ENCODE measurements at places on chromosomes 6 and 20. TPM values are rescaled to one million over a fixed set of nuclear protein-coding genes. Genes with fewer than 3 reads are reported as not detected.

The SMOC2 gene
- 0.47 TPM for total RNA-seq

The SH3BGRL2 gene
- 6.4 TPM for total RNA-seq

The ELOVL2 gene
- total RNA-seq: 7.1 TPM

The AKIRIN2 gene
- 6.2 TPM for total RNA-seq

The LYRM2 gene
- 25.1 TPM for total RNA-seq

The TRIM40 gene
- total RNA-seq: not detected

The BMP6 gene
- not detected for total RNA-seq

The GMPR gene
- 64.3 TPM for total RNA-seq

The SLC22A2 gene
- not detected for total RNA-seq

The PBX2 gene
- total RNA-seq: 20.3 TPM

The BHLHE23 gene
- not detected for total RNA-seq

The SLC22A1 gene
- not detected for total RNA-seq

The TNF gene
- total RNA-seq: 0.47 TPM

The RPP21 gene
- 106 TPM for total RNA-seq

The PRRT1 gene
- not detected for total RNA-seq

The LIN28B gene
- total RNA-seq: 0.07 TPM

The CFAP61 gene
- total RNA-seq: not detected

The DEFB128 gene
- not detected for total RNA-seq

The OPN5 gene
- total RNA-seq: not detected

The FOXQ1 gene
- total RNA-seq: not detected

The HLA-DOB gene
- 5.7 TPM for total RNA-seq
